ENCODE measurements at places on chromosomes 6 and 20. TPM values are rescaled to one million over a fixed set of nuclear protein-coding genes. Genes with fewer than 3 reads are reported as not detected.

CLPSL1 gene
- not detected for total RNA-seq

RIMS4 gene
- not detected for total RNA-seq

LHFPL5 gene
- not detected for total RNA-seq

DNPH1 gene
- total RNA-seq = 45.7 TPM

PTPRA gene
- 53.9 TPM for total RNA-seq

RIMS1 gene
- 12.7 TPM for total RNA-seq

MCCD1 gene
- not detected for total RNA-seq

NKAPL gene
- total RNA-seq = 0.57 TPM

NT5E gene
- total RNA-seq = 159 TPM

PLN gene
- total RNA-seq = not detected

TTK gene
- total RNA-seq = 9.5 TPM
